ENCODE measurements at places on chromosomes 5 and 9. TPM values are rescaled to one million over a fixed set of nuclear protein-coding genes. Genes with fewer than 3 reads are reported as not detected.
A peak's percentile ranks its signal among the peaks of the same experiment; 100 is the strongest.

HMHB1 gene
- not detected for total RNA-seq

PCDHB13 gene
- total RNA-seq: 0.66 TPM

DNA sequence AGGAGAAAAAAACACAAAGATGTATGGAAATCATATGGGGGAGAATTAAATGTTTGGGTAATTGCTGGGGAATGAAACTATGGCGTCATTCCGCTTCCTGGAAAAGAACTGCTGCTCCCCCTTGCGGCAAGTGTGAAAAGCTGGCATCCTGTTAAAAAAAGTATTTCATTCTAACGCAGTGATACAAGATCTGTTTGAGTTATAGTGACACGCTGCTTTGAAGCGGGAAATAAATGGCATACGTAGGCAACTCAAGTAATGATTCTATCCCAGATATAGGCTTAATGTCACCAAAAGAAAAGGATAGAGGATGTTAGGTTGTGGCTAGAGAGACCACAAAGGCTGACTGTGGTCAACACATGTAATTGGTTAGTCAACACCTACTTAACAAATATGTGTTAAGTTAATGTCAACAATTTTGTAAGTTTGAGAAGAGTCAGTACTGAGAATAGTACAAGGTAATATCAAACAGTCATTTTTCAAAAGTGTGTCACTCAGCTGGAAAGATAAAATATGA lies 70.2 kb upstream of the ALDH1A1 start:
- DNase-seq: peak; percentile 86

- no peak for DNase-seq
Observed at GRCh38 chr9:22244139-22245011, 202.2 kb upstream of the DMRTA1 start.

GRCh38 chr9:70506159-70506558 lies 91.7 kb upstream of the KLF9 start:
- no peak for DNase-seq
